ENCODE measurements at places on chromosomes 5 and 9. TPM values are rescaled to one million over a fixed set of nuclear protein-coding genes. Genes with fewer than 3 reads are reported as not detected.

DNA sequence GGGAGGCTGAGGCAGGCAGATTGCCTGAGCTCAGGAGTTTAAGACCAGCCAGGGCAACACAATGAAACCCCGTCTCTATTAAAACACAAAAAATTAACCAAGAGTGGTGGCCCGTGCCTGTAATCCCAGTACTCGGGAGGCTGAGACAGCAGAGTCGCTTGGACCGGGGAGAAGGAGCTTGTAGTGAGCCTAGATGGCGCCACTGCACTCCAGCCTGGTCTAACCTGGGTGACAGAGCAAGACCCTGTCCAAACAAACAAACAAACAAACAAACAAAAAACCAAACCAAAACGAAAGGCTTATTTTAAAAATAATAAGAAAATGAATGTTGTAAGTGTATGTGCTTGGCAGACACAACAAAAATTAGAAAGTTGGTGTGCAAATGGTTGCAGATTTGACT lies 536.3 kb upstream of the PTPRD start:
- DNase-seq: no peak
- no peak overlapping the region for H3K27ac ChIP-seq
- no peaks in the 10 kb centered on the region for H3K36me3 ChIP-seq

The FOXD4L6 gene
- total RNA-seq: not detected

The SPATA31E1 gene
- total RNA-seq: not detected

The PCDHB12 gene
- total RNA-seq: not detected

DNA sequence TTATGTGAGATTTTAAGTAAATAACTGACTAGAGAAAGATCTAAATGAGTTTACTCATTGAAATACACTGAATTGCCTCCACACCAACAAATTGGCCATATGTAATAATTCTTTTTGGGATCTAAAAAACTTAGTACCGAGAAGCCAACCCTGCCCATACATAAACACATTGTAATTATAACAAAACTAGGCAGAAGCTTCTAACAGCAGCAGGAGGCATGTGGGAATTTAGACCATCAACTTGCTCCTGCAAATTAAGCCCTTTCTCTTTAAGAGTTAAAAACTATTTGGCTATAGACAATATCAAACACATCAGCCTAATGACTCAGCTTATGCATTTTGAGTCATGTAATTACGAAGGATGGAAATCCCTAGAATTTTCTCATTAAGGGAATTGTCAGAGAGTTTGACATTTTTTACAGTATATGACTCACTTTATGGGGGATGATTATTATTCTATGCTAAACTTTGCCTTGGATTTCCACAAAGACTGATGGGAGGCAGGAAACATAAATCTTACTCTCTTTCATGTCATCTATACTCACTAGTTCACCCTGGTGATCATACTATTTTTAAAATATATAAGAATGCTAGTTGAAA lies 1.0 kb downstream of the IL7R start:
- H3K36me3 ChIP-seq: peaks cover 86% of the 10 kb centered on the region
- peak overlapping the region; percentile 95 for H3K27ac ChIP-seq
- H3K27me3 ChIP-seq: no peaks in the 10 kb centered on the region
